ENCODE measurements at places on chromosomes 5 and 9.

DNA sequence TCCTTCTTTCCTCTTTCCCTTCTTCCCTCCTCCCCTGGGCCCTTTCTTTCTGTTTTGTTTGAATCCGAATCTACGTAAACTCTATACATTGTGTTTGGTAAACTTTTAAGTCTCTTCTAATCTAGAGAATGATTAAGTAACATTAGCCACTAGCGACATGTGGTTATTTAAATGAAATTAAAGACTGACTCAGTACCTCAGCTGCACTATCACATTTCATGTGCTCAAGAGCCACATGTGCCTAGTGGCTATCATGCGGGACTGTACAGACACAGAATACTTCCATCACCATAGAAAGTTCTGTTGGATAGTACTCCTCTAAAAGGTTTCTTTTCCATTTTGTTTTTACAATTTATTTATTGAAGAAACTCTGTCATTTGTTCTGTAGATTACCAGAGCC, 29.0 kb downstream of the DCTN4 start:
- DNase-seq, result no peak

GRCh38 chr5:115170134-115170928, 623 bp upstream of the TRIM36 start:
- peak; percentile 13 for DNase-seq

DNA sequence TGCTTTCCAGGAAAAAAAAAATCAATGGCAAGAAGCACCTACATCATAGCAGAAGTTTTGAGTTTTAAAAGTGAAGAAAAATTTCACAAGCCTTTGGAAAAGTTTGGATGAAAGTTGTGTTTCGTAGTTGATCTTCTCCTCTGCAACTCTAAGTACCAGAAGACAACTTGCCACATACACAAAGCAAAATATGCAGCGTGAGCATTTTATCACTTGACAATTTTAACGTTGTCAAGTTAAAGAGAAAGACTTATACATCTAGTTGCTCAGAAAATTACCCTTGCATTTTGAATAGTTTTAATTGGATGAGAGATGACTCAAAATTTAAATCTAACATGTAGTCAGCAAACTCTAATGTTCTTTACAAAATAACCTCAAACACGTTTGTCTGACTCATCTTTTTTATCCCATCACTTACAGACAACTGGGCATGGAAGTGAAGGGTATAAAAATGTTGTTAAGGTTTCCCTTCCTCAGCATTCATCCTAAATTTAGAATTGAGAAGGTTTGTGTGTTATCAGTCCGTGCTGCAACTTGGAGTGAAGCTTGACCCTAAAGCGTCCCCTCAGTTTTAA, 213.4 kb downstream of the MARCHF11 start:
- peak; percentile 36 for DNase-seq

GRCh38 chr5:56612759-56613158, 202.6 kb upstream of the MAP3K1 start:
- no peak for DNase-seq

- peak; percentile 11 for DNase-seq
Observed at GRCh38 chr5:74099538-74100267, 473.7 kb downstream of the ARHGEF28 start.

GRCh38 chr9:112074250-112075008, 100.7 kb downstream of the SUSD1 start:
- DNase-seq, result peak; percentile 91

GRCh38 chr5:90644132-90644531, 85.5 kb downstream of the ADGRV1 start:
- DNase-seq, result no peak

- peak; percentile 45 for DNase-seq
Observed at GRCh38 chr5:59390074-59390659, 503.4 kb downstream of the PDE4D start.

GRCh38 chr5:178467205-178467567, 123.0 kb downstream of the COL23A1 start:
- DNase-seq, result no peak

DNA sequence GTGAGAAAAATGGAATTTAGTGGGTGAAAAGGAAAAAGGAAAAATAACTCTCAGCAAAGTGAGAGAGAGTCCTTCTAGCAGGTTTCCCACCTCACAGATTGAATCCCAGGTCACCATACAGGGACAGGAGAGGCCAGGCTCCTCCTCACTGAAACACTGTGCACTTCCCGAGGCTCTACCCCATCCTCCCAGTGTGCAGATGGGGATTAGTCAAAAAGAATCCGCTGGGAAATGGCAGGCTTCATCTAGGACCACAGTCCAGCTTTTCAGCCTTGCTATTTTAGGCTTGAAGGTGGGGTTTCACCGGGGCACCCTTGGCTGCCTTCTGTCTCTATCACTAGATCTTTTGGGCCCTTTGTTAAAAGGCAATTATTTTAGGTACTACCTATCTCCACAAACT, 47.8 kb downstream of the YIPF5 start:
- no peak for DNase-seq

- peak; percentile 43 for DNase-seq
Observed at GRCh38 chr5:78747705-78748359, 99.3 kb upstream of the LHFPL2 start.

- no peak for DNase-seq
Observed at GRCh38 chr9:20262611-20263010, 359.7 kb downstream of the MLLT3 start.

DNA sequence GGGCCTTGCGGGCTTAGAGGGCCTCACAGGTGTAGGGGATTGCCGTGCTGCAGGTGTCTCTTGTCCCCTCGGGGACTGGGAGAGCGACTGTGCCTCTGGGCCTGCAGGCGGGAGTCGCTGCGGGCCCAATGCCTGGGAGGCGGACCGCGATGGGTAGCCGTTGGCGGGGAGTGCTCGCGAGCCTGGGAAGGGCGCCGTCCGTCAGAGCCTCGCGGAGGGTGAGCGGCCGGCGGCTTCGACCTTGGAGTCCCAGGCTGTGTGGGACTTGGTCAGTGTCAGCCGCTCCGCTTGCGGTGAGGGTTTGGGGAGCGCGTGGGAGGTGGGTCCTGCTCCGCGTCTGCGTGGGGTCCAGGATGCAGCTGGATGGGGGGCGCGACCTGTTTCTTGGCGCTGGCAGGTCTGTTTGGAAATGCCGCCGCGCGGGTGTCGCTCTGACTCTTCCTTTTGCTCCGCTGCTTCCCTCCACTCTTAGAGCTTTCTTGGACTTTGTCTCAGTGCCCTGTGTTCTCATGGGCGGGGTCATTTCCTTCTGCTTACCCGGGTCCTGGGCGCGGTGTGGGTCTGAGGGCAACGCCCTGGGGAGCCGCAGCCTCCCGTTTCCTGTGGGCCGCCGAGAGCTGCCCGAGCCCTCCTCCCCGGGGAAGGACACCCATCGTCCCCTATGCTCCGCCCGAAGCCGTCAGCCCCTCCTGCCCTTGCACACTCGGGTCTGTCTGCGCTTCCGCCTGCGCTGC, 88.9 kb upstream of the CACNA1B start:
- DNase-seq, result no peak

DNA sequence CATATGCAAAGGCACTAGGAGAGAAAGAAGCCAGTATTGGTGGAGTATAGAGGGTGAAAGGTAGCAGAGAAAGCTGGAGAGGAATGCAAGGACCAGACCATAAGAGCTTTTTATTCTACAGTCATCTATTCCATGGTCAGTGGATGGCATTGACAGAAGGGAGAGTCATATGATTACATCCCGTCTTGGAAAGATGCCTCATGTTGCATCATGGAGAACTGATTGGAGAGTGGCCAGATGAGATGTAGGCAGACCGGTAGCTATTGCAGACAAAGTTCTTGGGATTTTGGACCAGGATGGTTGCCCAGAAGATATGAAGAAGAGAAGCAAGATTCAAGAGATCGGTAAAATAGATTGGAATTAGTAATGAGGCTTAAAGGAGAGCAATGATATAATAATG, 260.7 kb downstream of the CHSY3 start:
- peak; percentile 8 for DNase-seq

DNA sequence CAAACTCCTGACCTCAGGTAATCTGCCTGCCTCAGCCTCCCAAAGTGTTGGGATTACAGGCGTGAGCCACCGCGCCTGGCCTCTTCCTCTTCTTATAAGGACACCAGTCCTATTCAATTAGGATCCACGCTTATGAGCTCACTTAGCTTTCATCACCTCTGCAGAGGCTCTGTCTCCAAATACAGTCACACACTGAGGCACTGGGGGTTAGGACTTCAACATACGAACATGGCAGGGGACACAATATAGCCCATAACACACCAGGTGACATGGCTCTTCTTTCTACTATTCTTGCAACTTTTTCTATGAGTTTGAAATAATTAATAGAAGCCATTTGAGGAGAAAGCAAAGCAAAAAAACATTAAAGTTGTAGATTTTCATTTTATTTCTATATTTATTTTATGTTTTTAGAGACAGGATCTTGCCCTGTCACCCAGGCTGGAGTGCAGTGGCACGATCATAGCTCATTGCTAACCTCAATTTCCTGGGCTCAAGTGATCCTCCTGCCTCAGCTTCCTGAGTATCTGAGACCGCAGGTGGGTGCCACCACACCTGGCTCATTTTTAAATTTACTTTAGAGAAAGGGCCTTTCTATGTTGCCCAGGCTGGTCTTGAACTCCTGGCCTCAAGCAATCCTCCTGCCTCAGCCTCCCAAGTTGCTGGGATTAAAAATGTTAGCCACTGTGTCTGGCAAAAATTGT, 6.0 kb upstream of the PRRT1B start:
- DNase-seq, result no peak

DNA sequence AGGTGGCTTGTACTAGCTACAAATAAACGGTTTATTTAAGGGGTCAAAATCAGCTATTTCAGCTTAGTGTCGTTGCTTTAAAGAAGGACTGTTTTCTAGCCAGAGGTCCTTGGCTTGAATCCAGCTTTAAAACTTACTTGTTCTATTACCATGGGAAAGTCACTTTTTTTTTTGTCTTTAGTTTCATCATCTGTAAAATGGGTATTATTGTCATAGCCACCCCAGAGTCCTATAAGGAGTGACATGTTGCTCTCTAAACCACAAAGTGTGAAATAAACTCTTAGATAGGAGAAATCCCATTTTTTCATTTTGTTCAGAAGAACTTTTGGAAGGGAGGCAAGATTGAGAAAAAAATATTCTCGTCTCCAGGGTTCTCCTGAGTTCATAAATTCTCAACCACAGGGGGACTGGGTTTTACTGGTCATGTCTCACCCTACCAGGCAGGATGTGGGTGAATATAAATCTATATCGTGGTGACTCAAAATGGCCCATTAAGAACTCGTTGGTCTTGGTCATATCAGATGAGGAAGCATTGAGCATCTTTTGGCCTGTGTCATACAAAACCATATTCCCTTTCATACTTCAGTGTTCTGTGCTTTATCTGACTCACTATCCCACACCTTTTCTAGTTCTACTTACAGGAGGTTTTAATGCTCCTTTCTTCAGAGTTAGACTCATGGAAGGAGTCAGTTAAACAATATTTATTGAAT, 202.7 kb upstream of the NR3C1 start:
- DNase-seq, result peak; percentile 93

GRCh38 chr5:111099058-111099778, 7.1 kb downstream of the WDR36 start:
- DNase-seq, result no peak

DNA sequence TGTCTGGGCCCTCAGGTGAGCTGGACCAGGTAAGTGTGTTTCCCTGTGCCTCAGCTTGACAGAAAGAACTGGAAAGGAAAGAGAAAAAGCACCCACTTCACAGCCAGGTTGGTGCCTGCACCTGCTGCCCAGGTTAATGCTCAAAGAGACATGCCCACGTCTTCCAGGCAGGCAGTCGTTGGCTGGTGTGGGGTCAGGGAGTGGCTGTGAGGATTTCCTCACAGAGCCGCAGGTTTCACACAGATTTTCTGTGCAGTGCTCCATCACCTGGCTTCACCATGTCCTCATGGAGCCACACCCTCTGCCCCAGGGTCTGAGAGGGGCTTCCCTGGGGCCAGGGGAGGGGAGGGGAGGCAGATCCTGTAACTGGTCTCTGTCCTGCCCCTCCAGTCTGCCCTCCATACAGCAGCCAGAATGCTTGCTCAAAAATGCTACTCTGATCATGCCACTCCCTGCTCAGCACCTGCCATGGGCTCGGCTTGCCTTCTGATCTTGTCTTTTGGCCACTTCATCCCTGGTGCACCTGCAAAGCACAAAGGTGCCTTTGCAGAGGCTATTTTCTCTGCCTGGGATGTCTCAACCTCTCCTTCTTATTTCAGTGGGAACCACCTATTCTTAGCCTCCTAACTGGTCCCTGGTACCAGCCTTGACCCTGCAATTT, 82.5 kb upstream of the UBTD2 start:
- DNase-seq, result no peak

DNA sequence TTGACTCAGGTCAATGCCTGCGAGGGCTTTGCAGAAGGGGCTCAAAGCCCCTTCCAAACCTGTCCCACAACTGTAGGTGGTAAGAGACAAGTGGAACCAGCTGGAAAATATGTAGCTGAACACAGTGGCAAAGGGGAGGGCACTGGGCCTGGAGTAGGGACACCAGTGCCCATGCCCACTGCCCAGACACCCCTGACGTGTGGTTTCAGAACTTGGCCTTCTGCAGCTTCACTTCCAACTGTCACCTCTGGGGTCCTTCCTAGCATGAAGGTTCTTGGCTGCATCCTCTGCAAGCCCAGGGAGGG, 233.1 kb upstream of the IRX1 start:
- no peak for DNase-seq

DNA sequence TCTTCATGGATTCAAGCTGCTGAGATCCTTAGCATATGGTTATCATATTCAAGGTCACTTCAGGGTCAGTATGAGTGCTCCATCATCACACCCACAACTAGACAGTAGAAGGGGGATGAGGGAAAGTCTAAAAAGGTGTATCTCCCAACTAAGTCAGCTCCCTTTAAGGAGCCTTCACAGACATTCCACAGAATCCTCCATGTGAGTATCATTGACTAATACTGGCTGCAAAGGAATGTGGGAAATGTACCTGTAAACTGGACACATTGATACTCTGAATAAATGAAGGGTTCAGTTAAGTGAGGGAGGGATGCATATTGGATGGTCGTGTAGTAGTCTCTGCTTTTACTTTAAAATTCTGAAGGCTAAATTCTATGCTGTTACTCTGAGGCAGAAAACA, 330.7 kb downstream of the LRRC70 start:
- no peak for DNase-seq

DNA sequence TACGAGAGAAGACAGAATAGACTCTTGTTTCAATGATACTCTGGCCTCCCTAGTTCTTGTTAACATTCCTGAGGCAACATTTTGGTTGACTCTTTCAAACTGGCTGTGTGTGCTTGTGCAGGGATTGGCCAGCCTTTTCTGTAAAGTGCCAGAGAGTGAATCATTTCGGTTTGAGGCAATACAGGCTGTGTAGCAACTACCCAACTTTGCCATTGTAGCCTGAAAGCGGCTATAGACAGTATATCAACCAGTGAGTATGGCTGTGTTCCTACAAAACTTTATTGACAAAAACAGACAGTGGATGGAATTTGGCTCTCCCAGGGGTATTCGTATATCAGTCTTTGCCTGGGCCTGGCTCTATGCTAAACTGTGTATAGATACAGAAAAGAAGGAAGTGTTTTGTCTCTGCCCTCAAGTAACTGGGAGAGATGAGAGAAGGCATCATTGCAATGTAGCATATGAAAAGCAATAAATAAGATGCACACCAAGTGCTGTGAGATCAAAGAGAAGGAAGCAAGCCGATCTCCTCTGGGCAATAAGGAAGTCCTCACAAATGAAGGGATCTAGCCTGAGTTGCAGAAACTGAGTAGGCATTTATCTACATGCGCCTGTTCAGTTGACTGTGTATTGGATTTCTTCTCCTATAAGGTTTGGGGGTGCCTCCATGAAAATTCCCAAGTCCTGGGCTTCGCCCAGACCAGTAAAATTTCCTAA, 568.0 kb upstream of the KLF4 start:
- peak; percentile 91 for DNase-seq

All from ELR (cell line).